Ecto neural progenitor cell (in vitro differentiated cells): ENCODE measurements at places on chromosomes 2 and 18.

- no peak for DNase-seq
Measured at GRCh38 chr2:20674974-20675679, 8.2 kb downstream of the GDF7 start.

DNA sequence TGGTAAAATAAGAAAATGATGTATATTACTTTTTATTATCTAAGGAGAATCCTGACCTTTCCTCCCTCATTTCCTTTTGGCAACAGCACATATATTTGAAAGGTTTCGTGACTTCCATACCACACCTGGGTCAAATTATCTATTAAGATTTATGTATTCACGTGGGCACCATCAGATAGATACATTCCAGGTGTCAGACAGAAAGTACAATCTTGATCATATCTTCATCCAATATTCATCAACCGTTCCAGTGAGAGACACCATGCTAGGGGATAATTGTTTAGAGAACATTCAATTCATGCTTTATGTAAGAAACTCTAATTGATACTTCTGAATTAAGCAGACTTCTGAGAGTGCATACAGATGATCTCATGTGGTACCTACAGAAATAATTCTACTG, 73.7 kb downstream of the SCN9A start:
- no peak for DNase-seq

GRCh38 chr2:32627441-32627813, 423 bp upstream of the TTC27 start:
- peak; percentile 62 for DNase-seq

DNA sequence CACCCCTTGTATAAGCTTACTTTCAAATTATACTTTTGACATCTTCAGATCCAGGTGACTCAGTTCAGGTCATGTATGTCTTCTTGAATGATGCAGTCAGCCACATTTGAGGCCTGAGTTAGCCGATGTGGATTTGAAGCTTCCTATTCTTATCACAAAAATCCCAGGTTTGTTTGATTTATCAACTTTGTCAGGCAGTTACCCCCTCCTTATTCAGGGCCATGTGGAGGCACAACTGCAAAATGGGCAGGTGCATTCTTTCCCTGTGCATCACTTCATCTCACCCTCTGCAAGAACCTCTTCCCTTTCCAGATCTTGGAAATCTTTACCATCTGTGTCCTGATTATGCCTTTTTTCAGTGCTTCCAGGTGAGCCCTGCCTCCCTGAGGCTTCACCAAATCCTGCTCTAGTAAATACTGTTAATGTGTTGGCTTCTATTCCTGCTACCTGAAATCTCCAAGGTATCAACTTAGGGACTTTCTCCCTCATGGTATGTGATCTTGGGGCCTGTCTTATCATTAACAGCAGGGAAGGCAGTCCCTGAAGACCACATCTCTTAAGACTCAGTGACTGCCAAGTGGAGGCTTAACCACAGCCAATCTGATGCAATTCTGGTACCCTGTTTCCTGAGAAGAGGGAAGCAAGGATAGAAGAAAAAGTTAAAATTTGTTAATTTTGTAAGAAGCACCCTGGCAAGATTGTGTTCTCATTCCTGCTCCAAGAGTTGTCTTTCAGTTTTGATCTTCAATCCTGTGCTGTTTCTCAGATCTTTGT, 9.4 kb upstream of the ARHGAP28 start:
- DNase-seq = no peak

DNA sequence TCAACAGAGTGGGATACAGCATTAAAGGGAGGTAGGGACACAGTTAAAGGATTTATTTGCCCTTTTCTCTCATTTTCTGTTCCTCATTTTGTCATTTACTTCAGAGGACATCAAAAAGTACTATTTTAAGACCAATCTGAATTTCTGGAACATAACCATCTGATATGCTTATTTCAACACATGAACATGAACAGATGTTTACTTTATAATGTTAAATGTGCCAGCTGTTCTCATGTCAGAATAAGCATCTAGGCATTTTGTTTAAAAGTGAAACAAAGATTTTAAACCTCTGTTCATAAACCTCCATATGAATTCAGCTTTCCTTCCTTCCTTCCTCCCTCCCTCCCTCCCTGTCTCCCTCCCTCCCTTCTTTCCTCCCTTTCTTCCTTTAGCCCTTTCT, 677.7 kb downstream of the CNTNAP5 start:
- no peak for DNase-seq

- no peak for DNase-seq
Measured at GRCh38 chr2:222912117-222912516, 51.3 kb downstream of the ACSL3 start.

DNA sequence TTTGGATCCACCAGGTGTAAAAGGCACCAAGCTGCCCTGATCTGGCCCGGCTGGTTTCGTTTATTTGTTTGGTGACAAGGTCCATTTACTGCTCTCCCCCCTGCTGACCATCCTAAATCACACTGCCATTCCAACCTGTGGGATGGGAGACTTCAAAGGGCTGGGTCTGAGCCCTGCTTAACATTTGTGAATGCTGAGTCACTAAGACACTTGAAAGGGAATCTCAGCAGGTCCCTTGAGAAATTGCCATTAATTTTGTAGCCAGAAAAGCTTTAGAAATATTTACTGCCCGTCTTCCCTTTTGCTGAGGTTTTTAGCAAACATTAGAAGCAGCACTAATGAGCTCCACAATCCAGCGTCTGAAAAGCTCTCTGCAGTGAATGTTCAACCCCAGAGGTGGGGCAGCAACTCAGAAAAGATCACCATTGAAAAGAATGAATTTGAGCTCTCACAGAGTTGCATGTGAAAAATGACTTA, 133.8 kb downstream of the ARL4C start:
- peak; percentile 66 for DNase-seq

DNA sequence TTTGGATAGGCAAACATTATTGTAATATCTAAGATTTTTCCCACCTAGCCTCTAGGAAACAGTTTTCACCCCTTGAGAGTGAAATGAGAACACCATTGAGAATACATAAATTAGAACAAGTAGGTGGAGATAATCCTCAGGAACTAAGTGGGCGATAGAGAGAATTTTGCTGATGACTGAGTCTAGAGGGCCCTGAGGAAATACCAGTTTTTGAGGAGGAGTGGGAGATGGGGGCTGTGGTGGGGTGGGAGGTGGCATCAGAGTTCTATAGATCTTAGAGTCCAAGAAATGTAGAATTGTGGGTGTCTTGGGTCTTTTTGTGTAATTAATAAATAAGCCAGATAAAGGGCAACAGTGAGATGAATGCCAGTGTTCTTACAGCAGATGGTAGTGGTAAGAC, 11.8 kb downstream of the NCAPH start:
- DNase-seq = no peak

DNA sequence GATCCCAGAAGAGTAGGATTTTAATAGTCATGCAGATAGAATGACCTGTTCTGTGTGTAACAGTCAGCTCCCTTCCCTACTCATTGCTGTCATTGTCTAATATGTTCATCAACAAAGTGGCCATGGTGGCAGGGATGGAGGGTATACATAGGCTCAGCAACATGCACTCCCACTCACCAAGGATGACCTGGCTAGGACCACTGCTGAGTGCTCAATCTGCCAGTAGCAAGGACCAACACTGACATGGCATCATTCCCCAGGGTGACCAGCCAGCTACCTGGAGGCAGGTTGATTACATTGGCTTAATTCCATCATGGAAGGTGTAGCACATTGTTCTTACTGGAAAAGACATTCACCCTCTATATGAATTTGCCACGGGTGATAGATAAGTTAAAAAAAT, 401.7 kb upstream of the CELF4 start:
- no peak for DNase-seq

- no peak for DNase-seq
Measured at GRCh38 chr18:22639026-22639463, 221.3 kb upstream of the CTAGE1 start.

DNA sequence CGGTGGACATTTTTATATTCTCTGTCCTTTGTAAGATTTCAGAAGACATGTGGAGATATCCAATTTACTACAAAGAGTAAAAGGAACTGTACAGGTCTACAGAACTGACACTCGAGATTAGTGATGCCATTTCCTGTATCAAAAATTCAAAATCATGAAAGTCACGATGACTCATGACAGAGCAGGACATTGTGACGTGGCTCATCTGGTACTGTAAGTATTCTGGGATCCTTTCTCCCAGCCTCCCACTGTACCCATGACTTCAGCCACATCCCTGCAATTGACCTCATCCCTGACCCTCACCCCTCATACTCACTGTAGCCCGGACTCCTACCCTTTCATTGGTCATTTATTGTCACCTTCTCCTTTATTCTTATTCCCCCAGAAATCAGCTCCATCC, 736.5 kb downstream of the EPHA4 start:
- no peak for DNase-seq

DNA sequence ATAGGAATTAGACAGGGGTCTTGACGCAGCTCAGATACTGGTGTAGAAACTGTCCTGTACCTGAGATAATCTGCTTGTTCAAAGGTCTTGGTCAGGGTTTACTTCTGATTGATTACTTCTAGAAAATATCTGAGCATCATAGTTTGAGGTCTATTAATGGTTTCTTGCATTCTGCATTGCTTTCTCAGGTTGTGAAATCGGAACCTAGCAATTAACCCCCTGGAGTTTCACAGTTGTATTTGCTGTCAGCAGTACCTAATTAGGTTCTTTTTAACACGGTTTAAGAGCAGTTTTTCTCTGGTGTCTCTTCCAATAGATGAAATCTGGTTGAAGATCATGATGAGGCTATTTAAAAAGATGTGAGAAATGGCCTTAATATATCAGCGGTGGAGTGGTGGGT, 428.6 kb upstream of the SYT4 start:
- DNase-seq = no peak

DNA sequence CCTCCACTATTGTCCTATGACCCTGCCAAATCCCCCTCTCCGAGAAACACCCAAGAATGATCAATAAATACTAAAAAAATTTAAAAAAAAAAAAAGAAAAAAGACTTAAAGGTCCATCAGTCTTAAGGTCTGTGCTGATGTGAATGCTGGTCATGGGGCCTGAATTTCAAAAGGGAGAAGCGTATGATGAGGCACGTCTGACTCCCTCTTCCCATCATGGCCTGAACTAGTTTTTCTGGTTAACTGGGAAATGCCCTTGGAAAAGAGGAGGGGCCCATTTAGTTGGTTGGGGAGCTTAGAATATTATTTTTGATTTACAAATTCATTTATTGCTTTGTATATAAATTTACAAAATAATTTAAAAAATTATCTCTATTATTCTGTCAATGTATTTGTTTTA, 291.0 kb upstream of the CDH19 start:
- DNase-seq = no peak

DNA sequence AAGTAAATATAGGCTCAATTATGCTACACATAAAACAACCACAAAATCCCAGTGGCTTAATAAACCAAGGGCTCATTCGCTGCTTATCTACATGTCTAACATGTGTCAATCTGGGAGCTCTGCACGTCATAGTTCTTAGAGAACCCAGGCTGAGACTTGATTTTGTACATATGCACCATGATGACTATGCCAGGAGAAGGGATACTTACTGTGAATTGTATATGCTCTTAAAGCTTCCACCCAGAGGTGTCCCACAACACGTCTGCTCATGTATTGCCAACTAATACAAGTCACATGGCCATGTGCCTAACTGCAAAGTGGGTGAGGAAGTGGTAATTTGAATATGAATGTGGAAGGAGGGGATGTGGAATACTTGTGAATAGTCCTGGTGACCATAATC, 262.1 kb downstream of the CPS1 start:
- no peak for DNase-seq

DNA sequence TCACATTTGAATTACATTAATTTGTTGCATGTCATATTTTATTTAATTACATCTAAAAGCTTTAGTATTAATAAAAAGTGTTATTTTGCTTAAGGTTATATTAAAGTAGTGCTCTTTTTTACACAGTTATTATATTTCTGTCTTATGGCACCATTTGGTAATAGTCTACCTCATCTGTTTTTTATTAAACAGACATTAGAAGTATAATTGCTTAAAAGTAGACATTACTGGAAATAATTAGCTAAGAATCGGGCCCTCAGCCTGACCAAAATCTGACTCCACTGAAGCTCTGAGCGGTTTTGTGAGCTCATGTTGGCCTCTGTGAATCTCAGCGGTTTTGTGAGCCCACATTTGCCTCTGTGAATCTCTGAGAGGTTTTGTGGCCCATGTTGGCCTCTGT, 102.5 kb upstream of the SNTG2 start:
- DNase-seq = no peak

DNA sequence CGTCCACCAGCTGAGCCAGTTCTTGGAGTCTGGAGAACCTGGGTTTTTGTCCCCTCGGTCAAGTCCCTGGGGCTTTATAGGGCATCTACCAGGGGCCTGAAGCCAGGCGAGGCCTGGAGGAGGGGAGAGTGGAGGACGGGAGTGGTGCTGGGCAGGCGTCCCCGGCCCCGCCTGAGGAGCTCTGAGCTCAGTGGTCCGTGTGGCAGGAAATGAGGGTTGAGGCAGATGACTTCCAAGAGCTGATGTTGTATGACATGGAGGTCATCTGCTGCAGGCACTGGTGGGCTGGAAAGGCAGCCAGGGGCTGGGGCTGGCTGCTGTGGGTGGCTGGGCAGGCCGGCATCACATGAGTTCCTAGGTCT, 118.5 kb upstream of the HS6ST1 start:
- peak; percentile 32 for DNase-seq

GRCh38 chr2:11082880-11083279, 72.4 kb upstream of the SLC66A3 start:
- no peak for DNase-seq

- DNase-seq = no peak
Measured at GRCh38 chr2:237596520-237597195, 6.1 kb upstream of the RAB17 start.

GRCh38 chr18:2201036-2201600, 370.2 kb downstream of the METTL4 start:
- no peak for DNase-seq
